ENCODE measurements at places on chromosomes 11 and 22. TPM values are rescaled to one million over a fixed set of nuclear protein-coding genes. Genes with fewer than 3 reads are reported as not detected.

Gene ENTHD1
- not detected for total RNA-seq

Gene BSX
- not detected for total RNA-seq

Gene PLAAT5
- total RNA-seq, result 15.7 TPM

Gene SPTBN2
- total RNA-seq, result 43.6 TPM

Gene AQP11
- total RNA-seq, result 1.8 TPM

Gene PLEKHA7
- 13.6 TPM for total RNA-seq

All from endodermal cell (in vitro differentiated cells).